ENCODE measurements at places on chromosomes 12 and 14.

- no peak for DNase-seq
Observed at GRCh38 chr12:113340061-113340460, 5.2 kb upstream of the SLC8B1 start.

DNA sequence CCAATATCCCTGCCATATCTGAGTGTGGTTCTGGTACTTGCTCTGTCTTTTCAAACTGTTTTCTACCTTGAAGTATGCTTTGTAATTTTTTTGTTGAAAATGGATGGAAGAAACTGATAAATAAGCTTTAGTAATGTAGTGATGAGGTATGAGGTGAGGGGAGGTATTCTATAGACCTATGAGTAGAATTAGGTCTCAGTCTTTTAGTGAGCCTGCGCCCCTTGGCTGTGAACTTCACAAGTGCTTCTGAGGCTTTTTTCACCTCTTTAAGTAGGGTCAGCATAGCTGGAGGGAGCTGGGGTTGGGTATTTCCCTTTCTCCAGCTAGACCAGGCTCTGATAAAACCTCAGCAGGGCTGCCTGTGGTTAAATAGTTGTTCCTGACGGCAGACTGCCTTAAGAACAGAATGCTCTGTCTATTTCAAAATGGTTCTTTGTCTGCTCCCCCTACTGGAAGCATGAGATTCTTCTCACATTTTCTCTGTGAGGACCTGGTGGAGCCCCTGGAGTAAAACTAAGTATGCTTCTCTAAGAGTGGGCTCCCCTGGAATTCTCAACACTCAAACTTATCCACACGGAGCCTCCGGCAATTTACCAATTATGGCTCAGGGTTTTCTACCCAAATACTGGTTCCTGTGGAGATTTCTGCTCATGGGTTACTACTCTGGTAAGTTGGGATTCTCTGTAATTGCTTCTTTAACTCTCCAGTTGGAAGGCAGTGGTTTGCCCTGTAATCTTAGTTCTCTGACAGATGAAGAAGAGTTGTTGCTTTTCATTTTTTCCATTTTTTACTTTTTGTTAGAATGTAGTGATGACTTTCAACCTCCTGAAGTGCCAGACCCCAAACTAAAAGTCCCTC is 13.1 kb downstream of the KRT5 start:
- DNase-seq, result peak; percentile 65

DNA sequence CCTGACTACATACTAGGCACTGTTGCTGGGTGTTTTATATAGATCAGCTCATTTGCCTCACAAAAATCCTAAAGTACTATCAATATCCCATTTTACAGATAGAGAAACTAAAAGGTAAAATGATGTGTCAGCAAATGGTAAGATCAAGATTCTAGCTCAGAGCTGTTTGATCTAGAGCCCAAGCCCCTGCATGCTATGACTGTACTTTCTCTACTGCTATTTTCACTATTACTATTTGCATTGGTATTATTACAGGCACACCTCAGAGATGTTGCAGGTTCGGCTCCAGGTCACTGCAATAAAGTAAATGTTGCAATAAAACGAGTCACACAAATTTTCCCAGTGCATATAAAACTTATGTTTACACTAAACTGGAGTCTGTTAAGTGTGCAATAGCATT is 10.9 kb downstream of the ISCU start:
- no peak for DNase-seq

GRCh38 chr14:104843006-104843405 is 22.1 kb upstream of the CEP170B start:
- DNase-seq, result no peak

DNA sequence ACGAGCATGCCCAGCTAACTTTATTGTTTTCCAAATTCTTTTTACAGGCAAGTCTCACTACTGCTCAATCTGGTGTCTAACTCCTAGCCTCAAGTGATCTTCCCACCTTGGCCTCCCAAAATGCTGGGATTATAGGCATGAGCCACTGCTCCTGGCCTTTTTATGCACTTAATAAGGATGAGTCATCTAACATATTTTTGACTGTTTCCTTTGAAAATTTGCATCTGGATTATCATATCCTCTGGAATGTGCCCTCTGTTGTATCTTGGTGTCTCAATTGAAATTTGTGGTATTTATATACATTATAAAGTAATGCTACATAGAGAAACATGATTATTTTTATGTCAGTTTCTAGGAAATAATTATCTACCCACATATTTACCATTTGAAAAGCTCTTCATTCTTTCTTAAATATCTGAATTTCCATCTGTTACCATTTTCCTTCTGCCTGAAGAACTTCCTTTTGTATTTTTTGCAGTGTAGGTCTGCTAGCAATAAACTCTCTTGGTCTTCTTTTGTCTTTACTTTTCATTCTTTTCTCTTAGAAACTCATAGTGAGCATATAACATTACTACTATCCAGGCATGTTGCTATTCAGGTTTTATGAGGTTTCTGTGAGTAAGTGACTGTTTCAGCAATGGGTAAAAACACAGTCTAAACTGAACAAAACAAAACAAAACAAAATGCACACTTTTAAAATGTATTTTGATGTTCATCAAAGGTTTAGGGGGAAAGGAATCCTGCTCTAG is 52.8 kb upstream of the CNOT2 start:
- no peak for DNase-seq

DNA sequence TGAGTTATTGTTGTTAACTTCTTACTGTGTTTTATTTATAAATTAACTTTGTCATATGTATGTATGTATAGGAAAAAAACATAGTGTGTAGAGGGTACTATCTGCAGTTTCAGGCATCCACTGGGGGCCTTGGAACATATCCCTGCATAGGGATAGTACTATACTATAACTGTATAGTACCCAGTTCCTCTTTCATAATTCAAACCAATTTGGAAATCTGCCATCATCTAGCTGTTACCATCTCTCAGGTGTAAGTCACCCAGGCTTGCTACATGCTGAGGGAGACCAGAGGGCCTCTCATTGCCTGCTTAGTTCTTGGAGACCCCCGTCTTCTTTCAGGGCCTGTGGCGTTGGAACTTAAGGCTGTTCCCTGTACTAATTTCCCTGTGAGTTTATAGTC is 12.9 kb upstream of the DCD start:
- no peak for DNase-seq

Data from T47D (cell line).